ENCODE measurements at places on chromosomes 6 and 20.

DNA sequence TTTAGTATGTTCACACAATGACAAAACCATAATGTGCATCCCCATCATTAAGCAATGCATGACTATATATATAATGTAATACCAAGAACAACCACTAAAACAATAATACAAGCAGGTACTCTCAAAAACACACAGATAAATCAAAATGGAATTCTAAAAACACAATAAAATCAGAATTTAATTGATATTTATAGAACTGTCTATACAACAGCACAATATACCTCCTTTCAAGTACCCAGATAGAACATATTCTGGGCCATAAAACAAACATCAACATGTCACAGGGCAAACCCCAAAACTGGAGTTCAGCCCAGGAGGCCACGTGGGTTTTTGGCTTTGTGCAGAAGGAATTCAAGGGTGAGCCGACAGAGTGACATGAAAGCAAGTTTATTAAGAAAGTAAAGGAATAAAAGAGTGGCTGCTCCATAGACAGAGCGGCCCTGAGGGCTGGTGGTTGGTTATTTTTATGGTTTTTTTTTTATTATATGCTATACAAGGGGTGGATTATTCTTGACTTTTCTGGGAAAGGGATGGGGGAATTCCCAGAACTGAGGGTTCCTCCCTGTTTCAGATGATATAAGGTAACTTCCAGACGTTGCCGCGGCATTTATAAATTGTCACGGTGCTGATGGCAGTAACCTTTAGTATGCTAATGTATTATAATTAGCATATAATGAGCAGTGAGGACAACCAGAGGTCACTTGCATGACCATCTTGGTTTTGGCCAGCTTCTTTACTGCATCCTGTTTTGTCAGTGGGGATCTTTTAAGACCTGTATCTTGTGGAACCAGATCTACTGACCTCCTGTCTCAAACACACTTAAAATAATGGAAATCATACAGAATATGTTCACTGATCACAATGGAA lies 5.6 kb downstream of the RAB23 start:
- DNase-seq, result no peak

GRCh38 chr20:2340136-2340535 lies 40.6 kb upstream of the TGM6 start:
- DNase-seq, result no peak

DNA sequence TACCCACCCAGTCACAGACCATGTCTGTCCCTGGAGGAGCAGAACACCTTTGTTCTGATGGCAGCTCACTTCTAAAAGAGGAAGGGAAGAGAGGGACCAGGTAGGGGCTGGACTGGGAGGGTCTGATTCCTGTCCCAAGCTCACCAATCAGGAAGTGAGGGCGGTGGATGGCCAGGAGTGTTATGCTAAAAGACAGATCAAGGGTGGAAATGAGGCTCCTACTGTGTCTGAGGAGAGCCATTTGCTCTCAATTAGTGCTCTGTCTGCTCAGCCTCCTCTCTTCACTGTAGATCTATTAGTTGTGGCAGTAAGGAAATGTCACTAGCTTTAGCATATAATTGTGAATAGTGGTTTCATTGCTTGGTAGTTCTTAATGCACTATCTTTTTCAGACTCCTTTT lies 72.5 kb downstream of the ARMC2 start:
- no peak for DNase-seq

DNA sequence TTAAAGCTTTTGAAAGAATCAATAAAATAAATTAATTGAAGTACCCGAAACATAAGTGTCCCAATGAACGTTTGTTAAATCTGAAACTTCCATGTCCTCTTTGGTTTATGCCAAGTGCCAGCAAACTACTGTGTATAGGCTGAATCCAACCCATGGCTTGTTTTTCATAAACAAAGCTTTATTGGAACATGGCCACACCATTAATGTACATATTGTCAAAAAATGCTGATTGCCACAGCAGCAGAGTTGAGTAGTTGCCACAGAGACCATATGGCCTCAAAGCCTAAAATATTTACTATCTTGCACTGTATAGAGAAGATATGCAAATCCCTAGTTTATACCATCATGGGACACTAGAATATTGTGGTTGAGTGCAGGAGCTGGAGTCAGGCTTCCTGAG lies 406.1 kb downstream of the MAFB start:
- peak; percentile 48 for DNase-seq

- peak; percentile 33 for DNase-seq
Observed at GRCh38 chr6:24689964-24690363, 23.1 kb downstream of the ACOT13 start.

GRCh38 chr6:16770701-16771569 lies 9.7 kb upstream of the ATXN1 start:
- DNase-seq, result peak; percentile 82

GRCh38 chr6:39654121-39654520 lies 71.1 kb downstream of the KIF6 start:
- no peak for DNase-seq

GRCh38 chr20:59429396-59429795 lies 129.0 kb downstream of the EDN3 start:
- DNase-seq, result no peak

DNA sequence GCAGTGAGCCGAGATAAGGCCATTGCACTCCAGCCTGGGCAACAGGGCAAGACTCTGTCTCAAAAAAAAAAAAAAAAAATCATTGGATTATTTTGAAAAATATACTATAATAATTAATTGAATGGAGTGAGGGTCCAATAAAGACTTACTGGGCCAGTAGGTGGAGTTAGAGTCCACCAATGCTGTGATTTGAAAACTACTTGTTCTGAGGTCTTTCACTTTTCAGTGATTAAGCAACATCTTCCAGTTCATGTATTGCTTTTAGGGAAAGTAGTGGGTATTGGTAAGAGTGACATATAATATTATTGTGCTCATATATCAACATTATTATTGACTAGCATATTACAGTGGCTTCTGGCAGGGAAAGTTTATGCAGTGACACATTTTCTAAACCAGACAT lies 530.3 kb downstream of the KHDRBS2 start:
- no peak for DNase-seq

DNA sequence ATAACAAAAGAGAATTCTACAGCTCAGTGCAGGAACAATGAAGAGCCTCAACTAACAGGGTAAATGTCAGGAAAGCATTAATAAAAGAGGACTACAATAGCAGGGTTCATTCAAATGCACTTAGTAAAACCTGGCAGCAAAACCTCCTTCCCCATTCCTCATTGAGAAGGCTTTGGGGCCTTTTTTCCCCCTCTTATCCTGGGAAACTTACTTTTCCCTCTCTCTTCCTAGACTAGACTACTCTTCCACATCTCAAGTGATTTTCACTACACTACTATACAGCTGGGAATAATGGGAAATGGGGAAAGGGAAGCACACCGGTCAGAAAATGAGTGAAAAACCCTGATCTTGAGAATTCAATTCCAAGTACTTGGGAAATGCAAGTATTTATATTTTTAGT lies 10.1 kb downstream of the ROMO1 start:
- no peak for DNase-seq

- DNase-seq, result no peak
Observed at GRCh38 chr6:43367245-43367984, 2.0 kb downstream of the ZNF318 start.

- no peak for DNase-seq
Observed at GRCh38 chr6:168574699-168575195, 133.8 kb downstream of the SMOC2 start.

DNA sequence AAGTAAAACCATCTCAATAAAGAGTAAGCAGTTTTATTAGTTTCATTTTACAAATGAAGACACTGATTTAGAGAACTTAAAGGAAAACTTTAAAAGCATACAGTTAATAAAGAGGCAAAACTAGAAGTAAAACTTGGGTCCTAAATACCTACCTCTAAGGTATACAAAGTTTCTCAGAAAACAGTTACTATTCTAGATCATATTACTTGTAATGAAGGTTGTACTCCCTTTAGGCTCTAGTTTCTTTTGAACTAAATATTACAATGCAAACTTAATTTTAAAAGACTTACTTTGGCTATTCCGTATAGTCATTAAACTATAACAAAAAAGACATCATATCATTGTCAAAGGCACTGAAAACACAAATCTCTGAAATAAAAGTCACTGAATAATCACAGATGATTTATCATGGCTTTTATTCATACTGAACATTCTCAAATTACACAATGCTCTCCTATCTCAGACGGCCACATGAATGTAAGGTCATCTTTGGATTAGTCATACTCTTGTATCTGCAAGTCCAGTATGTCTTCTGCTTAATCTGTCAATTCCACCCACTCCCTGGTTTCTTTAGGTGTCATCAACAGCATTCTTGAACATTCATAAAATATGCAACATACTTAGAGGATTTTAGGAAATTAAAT lies 361.6 kb upstream of the RUNX2 start:
- DNase-seq, result peak; percentile 86

DNA sequence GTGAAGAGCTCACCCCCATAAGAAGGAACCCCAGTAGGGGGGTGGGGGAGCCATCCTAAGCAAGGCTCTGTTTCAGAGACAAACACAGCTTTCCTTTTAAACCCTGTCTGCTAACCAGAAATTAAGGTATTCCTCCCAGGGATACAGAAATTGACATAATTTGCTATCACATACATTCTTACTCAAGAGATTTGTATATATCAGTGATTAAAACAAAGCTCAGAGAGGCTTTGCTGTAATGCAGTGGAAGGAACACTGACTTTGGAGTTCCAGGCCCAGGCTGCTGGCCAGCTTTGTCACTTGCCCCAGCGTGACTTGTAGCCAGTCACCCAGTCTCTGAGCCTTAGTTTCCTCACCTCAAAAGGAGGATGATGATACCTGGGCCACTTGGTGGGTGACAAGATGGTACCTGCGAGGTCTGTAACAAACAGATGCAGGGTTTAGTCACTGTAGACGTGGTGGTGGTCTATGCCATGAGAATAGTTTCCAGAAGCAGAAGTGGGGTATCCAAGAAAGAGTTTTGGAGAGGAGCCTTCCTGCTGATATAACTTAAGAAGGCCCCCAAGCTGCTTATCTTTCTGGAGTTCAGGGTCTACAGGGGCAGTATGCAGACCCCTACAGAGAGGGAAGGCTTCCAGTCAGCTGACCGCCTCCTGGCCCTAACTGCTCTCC lies 3.2 kb upstream of the FOXF2 start:
- no peak for DNase-seq

DNA sequence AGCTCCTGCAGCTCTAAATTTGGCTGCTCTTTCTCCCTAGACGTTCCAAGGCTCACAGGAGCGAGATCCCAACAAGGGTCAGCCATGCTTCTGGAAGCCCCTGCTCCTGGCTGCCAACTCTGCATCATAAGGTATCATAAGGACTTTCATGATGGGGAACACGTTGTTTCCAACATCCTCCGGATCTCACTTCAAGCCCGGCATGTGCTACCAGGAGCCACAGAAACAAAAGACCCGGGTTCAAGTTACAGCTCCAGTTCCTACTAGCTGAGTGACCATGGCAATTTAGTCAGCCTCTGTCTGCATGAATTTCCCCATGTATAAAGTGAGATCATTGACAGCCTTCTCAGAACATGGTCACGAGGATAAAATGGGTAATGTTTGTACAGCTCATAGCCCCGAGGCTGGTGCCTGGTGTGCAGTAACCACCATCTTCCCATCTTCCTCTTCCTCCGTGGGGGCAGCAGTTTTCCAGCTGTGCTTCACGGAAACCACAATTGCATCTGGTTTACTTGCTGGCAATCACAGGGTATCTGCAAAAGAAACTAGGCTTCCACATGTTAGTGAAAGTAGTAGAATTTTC lies 209.0 kb upstream of the ECI2 start:
- no peak for DNase-seq

DNA sequence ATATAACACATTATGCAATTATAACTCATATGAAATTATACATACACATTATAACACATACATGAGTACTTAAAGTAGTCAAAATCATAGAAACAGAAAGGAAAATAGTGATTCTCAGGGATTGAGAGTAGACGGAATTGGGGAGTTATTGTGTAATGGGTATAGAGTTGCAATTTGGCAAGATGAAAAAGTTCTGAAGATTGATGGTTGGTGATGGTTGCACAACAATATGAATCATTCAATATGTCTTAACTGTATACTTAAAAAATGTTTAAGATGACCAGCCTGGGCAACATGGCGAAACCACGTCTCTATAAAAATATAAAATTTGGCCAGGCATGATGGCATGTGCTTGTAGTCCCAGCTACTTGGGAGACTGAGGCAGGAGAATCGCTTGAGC lies 372.7 kb downstream of the CDKAL1 start:
- peak; percentile 75 for DNase-seq

DNA sequence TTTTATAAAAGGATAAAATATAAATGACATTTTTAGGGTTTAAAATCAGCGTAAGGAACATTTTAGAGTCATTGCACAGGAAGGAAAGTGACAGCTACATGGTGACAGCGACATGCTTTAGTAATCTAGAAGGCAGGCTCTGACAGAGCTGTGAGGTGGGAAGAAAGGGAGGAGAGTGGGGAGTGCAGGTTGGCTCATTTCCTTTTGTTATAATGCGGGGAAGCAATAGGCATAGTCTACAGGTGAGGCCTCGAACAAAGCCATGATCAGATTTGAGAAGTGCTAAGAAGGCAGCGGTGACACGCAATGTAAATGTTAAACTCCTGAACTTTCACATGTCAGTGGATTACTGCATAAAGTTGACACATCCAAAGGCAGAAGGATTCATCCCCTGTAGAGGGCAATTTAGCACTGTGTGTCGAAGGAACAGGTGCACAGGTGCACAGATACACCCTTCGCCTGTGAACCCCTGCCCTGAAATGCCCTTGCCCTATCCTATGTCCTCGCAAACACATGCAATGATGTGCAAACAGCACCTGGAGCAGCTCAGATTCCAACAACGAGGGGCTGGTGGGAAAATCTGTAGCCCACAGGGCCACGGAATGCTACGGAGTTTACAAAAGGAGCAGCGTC lies 32.4 kb upstream of the SMOC2 start:
- no peak for DNase-seq

- DNase-seq, result no peak
Observed at GRCh38 chr6:148864941-148865340, 118.1 kb downstream of the UST start.

DNA sequence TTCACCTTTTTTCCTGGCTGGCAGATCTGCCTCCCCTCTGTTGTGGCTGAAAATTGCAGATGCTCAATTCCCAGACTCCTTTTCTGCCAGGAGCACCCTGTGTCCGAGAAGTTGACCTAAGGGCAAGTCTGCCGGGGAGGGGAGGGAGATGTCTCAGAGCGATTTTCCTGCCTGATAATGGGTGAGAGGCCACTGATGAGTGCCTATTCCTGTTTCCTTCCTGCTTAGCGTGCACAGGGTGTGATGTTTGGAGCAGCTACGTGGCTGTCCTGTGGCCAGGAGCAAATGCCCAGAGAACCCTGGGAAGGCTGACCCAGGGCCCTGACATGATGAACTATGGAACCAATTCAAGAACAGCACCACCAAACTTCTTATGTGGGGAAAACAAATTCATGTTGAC lies 22.5 kb downstream of the SOX4 start:
- no peak for DNase-seq

- DNase-seq, result no peak
Observed at GRCh38 chr6:161068321-161068741, 76.8 kb downstream of the MAP3K4 start.

Measured in fibroblast of skin of abdomen (primary cell).